Naive thymus-derived CD8-positive, alpha-beta T cell (primary cell): ENCODE measurements at places on chromosomes 4 and X. TPM values are rescaled to one million over a fixed set of nuclear protein-coding genes. Genes with fewer than 3 reads are reported as not detected.

CPEB2 gene
- 15.8 TPM for total RNA-seq

SLITRK4 gene
- total RNA-seq = not detected

ZCCHC18 gene
- 26.2 TPM for total RNA-seq

CXXC4 gene
- total RNA-seq = not detected

TCEAL7 gene
- not detected for total RNA-seq

GRCh38 chr4:27094224-27094623 is 233.6 kb downstream of the STIM2 start:
- no peak overlapping the region for H3K27ac ChIP-seq
- no peak overlapping the region for H3K4me3 ChIP-seq
- DNase-seq = no peak

DNA sequence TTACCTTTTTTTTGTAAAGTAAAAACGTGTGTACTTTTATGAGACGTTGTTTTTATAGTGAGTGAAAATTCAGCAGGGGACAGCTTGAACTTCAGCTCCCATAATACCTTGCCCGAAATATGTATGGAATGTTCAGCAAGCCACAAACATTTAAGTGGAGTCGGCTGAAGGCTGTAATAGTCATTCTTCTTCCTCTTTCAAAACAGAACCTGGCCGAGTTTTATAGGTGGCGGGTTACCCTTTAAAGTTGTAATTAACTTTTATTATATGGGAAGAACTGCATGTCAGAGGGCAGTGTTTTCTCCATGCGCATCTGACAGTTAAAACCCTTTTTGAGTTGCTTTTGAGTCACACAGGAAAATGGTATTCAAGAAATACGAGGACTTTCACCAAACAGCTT is 50.7 kb downstream of the CLDN34 start:
- no peak overlapping the region for H3K4me3 ChIP-seq
- peaks cover 2% of the 10 kb centered on the region for H3K4me1 ChIP-seq
- H3K27me3 ChIP-seq = no peaks in the 10 kb centered on the region
- no peak overlapping the region for H3K27ac ChIP-seq

DNA sequence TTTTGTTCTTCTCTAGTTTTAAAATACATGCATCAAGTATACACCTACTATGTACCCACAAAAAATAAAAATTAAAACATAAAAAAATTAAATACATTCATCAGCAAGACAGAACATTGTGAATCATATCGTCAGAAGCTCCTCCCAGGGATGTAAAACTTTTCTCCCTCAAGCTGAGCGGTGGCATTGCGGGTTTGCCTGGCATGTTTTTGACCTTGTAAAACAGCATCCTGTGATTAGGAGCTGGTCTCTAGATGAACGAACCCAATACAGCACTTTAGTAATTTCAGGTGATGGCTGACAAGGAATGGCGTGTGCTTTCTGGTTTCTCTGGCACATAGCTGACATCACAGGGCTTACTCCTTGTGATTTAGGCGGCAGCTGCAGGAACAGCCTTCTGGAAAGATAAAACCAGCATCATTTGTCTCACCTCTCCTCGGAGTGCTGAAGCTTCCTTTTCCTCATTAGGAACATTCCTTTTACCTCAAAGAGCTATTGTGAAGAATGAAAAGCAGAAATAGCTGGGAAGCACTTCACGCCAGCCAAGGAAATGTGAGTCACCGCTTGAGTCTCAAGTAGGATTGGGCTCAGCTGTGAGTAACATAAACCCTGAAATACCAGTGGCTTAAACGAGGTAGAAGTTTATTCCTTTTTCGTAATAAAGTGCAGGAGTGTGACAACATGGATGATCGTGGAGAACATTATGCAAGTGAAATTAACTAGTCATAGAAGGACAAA is 44.3 kb downstream of the NYX start:
- no peak overlapping the region for H3K27ac ChIP-seq
- no peaks in the 10 kb centered on the region for H3K4me1 ChIP-seq
- H3K4me3 ChIP-seq = no peak overlapping the region
- no peaks in the 10 kb centered on the region for H3K27me3 ChIP-seq
- DNase-seq = no peak

- no peak overlapping the region for H3K4me3 ChIP-seq
- H3K27me3 ChIP-seq = no peaks in the 10 kb centered on the region
- H3K27ac ChIP-seq = no peak overlapping the region
- H3K4me1 ChIP-seq = peaks cover 1% of the 10 kb centered on the region
- DNase-seq = no peak
These were observed 33.1 kb upstream of the DDX3X start for GRCh38 chrX:41300758-41301437.

DNA sequence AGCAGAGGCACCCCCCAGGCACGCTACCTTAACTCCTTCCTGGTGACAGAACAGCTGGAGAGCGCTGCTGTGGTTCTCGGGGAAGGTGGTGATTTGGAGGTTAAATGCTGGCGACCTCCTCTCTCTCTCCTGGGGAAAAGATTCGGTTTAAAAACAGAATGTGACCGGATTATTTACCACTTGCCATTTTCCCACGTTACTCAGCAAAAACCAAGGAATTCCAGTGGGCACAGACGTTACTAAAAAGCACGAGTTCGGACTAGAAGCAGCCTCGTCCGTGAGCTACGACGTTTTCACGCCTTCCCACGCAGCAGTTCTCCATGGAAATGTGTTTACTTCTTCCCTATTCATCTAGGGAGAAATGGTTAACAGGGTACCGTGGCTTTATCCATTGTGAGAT is 32.3 kb upstream of the C4orf50 start:
- no peaks in the 10 kb centered on the region for H3K36me3 ChIP-seq
- DNase-seq = no peak
- H3K27me3 ChIP-seq = no peaks in the 10 kb centered on the region
- no peak overlapping the region for H3K4me3 ChIP-seq
- peaks cover 4% of the 10 kb centered on the region for H3K4me1 ChIP-seq
- H3K27ac ChIP-seq = no peak overlapping the region

DNA sequence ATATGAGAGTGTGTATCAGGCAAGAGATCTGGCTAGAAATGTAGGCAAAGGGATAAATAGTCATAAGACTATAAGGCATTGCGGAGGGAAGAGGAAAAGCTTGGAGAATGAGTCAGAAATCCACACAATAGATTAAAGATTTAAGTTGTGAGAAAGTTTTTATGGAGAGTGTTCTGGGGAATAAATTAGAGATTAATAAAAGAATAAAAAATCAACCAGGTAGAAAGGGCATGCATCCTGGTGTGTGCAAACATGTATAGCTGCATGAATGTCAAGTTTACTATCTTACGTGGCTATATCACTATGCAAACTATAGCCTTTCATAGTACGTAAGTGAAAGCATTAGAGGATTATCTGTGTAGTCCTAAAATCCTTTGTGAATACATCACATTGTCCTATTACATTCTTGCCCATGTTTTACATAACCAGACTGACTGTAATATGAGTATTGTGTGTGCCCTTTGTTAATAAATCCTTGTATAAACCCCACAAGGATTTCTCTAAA is 36.9 kb downstream of the SNCA start:
- H3K27ac ChIP-seq = no peak overlapping the region
- H3K4me3 ChIP-seq = no peak overlapping the region
- no peaks in the 10 kb centered on the region for H3K4me1 ChIP-seq
- DNase-seq = no peak
- no peaks in the 10 kb centered on the region for H3K27me3 ChIP-seq

GRCh38 chr4:148539387-148539786 is 97.2 kb upstream of the NR3C2 start:
- H3K36me3 ChIP-seq = peaks cover 12% of the 10 kb centered on the region
- peaks cover 1% of the 10 kb centered on the region for H3K27me3 ChIP-seq
- H3K4me1 ChIP-seq = no peaks in the 10 kb centered on the region
- H3K4me3 ChIP-seq = no peak overlapping the region
- no peak for DNase-seq

DNA sequence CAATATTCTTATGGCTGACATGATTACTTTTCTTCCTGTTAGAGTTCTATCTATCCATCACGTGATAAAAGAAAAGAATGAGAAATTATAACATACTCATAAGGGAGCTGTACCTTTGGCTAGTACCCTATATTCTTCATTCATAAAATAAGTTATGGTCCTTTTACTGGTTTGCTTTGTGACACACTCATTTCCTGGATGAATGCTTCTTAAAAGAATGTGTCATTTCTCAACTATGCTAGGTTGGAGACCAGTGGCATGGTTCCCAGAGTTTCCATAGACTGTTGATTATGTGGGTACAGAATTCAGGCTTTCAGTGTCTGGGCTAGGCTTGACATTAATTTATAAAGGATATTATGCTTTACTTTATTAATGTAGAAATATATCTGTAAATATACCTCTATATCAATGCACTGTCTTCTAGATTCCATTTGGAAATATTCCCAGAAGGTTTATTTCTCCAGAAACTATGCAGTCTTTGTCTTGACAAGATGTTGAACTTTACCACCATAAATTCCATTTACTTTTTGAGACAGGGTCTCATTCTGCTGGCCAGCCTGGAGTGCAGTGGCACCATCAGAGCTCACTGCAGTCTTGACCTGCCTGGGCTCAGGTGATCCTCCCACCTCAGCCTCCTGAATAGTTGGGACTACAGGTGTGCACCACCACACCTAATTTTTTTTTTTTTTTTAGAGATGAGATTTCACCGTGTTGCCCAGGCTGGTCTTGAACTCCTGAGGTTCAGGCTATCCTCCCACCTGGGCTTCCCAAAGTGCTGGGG is 23.8 kb downstream of the NUDT6 start:
- no peaks in the 10 kb centered on the region for H3K4me1 ChIP-seq
- no peak overlapping the region for H3K4me3 ChIP-seq
- H3K36me3 ChIP-seq = no peaks in the 10 kb centered on the region

DNA sequence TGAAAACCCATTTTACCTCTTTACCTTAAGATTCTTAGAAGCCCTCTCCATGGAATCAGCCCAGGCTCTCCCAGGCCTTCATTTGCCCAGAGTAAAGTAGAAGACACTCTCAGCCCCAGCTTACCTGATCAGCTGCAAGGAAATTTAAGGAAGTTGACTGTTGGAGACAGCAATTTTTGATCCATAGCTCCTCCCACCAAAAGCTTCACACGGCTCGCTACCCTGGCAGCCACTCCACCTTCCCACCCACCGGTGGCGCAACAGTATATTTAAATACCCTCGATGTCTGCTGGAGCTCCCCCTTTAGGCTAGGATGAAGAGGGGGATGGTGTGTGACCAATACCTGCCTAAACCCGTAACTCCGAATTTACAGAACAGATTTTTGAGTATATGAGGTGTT is 75.4 kb downstream of the MBNL3 start:
- H3K27ac ChIP-seq = no peak overlapping the region
- H3K27me3 ChIP-seq = no peaks in the 10 kb centered on the region
- DNase-seq = no peak
- H3K4me3 ChIP-seq = no peak overlapping the region
- peaks cover 15% of the 10 kb centered on the region for H3K4me1 ChIP-seq
- H3K36me3 ChIP-seq = no peaks in the 10 kb centered on the region

GRCh38 chr4:42633605-42634388 is 23.1 kb downstream of the ATP8A1 start:
- H3K4me3 ChIP-seq = no peak overlapping the region
- H3K27me3 ChIP-seq = no peaks in the 10 kb centered on the region
- H3K27ac ChIP-seq = peak overlapping the region; percentile 72
- no peaks in the 10 kb centered on the region for H3K36me3 ChIP-seq
- peaks cover 90% of the 10 kb centered on the region for H3K4me1 ChIP-seq

DNA sequence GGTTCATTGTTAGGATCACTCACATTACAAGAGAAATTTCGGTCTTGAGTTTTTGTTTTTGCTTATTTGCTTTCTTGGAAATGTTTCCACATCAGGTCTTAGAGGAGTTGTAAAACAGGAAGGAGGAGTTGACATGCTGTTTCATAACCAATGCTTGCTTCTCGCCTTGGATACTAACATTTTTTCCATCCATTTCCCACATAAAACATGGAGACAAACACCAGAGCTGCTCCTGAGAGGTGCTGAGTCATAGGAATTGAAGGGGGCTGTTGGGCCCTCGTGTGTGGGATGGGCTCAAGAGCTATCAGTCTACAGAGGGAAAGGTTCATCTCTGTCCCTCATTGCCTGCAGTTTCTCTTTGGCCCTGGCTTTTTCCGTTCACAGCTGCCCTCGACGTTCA is 29.9 kb downstream of the TBL1X start:
- peaks cover 42% of the 10 kb centered on the region for H3K4me1 ChIP-seq
- no peaks in the 10 kb centered on the region for H3K27me3 ChIP-seq
- H3K4me3 ChIP-seq = no peak overlapping the region
- H3K27ac ChIP-seq = no peak overlapping the region
- DNase-seq = no peak

- H3K36me3 ChIP-seq = peaks cover 47% of the 10 kb centered on the region
- no peaks in the 10 kb centered on the region for H3K4me1 ChIP-seq
- no peak overlapping the region for H3K27ac ChIP-seq
- no peak for DNase-seq
- H3K27me3 ChIP-seq = no peaks in the 10 kb centered on the region
These were observed 14.7 kb downstream of the S100G start for GRCh38 chrX:16664626-16665025.
